ENCODE measurements at places on chromosomes 6 and 20.

DNA sequence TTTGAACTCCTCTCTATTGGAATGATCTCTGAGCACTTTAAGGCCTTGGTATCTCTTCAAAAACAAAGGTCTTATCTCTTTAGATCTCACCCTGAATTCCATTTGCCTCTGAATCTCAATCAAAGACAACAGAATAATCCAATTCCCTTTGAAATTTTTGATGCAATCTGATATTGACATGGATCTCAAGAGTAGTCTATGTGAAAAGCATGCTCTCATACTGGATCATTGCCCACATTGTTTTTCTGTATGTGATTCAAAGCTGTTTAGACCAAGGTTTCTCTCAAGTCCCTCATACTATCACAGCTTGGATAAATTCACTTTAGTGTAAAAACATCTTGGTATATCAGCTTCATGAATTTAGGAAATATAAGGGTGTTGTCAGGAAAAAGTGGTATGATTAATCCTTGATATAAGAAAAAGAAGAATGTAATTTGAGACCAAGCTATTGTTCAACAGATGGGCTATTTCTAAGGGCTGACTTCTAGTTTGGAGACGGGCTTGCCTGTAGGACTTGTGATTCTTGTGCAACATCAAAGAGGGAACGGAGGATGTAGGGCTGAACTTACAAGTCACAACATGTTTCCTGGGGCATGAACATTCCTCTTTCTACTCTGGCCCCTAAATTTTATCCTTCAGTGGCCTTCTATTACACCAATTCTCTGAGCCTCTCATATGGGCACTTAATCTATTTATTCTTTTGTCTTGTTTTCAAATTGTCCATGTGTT lies 77.9 kb upstream of the CITED2 start:
- DNase-seq, result no peak

DNA sequence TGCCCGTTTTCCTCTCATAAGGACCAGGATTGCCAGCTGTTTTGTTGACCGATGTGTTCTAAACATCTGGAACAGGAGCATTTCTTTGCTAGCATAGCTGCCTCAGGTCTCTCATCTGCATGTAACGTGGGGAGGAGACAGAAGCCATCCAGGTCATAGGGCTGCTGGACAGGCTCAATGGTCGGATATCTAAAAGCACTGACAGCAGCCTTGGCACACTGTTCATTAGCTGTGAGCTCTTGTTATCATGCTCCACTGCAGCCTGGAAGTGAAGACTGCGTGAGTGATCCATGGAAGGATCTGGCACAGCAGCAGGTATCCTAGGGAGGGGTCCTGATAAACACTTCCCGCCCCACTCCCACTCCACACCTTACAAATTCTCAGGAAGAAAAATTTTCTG lies 175.3 kb downstream of the LRFN2 start:
- DNase-seq, result no peak

GRCh38 chr6:35480176-35480575 lies 12.0 kb downstream of the RPL10A start:
- no peak for DNase-seq

DNA sequence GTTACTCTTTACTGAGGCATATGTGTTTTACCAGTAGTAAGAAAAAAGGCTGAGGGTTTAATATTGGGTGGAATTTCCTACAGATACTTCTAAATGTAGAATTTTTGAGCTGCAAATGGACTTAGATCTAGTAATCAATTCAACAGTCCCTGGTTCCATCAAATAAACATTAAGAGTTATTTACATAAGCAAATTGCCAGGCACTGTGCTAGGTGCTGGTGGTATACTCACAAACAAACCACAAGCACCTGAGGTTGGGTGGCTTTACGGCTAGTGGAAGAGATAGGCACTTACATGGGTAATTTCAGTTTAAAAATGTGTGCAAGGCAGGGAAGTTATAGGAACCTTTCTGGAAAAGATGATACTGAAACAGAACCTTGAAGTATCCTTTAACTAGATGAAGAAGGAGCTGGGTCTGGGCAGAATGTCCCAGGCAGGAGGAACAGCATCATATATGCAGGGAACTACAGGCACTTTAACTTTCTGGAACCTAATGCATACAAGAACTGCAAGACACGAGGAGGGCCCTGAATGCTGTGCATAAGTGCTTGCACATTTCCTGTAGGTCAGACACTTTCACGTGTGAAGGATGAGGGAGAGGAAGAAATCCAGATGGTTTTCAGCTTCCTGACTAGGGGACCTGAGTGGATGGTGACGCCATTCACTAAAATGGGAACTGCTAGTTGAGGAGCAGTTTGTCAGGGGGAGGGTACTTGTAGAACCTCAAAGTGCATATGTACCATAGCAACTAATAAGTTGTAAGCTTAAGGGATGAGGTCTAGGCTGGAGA lies 4.5 kb downstream of the CCN6 start:
- DNase-seq, result no peak

- peak; percentile 63 for DNase-seq
Measured at GRCh38 chr6:141463237-141463977, 669.3 kb upstream of the GJE1 start.

GRCh38 chr20:49054056-49054643 lies 8.0 kb downstream of the CSE1L start:
- no peak for DNase-seq
